Kasumi-1 (cell line): ENCODE measurements at places on chromosomes 7 and 10.

DNA sequence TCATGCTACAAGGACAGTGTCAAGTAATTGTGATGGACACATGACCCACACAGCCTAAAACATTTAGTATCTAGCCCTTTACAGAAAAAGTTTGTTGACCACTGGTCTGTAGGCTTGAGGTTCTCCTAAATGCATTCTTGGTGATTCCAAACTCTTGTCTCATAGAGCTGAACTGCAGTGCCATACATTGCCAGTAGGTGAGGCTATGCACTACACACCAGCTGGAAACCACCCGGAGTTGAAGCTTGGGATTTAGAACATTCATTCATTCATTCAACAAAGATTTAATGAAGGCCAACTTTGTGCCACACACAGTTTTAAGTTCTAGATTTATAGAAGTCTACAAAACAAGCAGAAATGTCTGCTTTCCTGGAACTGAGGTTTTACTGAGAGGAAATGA lies 77.3 kb upstream of the TCF7L2 start:
- no peak for DNase-seq

GRCh38 chr7:44893710-44894234 lies 8.4 kb upstream of the PURB start:
- no peak for DNase-seq

- DNase-seq, result peak; percentile 11
Measured at GRCh38 chr7:141073173-141073640, 657 bp upstream of the TMEM178B start.

DNA sequence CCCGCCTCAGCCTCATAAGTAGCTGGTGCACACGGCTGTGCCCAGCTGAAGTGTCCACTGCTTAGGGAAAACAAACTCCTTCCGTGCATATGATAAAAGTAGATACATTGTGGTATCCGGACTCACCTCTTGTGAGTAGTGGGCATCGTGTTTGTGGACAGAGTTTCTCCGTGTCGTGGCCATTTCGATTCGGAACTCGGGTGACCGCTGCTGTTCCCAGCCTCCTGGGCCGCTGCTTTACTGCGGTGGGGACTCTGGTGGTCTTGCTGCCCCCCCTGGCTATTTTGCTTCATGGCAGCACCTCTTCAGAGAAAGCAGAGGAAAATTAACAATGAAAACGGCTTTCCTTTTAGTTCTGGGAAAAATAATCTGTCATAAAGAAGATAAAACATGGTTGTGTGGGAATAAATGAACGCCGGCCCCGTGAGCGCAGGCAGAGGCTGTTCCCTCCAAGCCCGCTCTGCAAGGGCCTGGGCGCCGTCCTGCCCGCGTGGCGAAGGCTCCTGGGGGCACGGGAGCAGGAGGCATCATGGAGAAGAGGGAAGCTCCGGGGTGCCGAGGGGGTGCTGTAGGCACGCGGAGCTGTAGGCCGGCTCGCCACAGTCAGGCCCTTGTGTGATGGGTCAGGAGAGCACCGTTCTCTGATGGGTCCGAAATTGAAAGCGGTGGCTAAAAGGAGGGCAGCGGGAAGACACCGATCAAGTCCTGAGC lies 107.4 kb downstream of the ACTR3B start:
- no peak for DNase-seq

- no peak for DNase-seq
Measured at GRCh38 chr10:80462981-80463741, 9.1 kb downstream of the TSPAN14 start.

- DNase-seq, result no peak
Measured at GRCh38 chr7:53318566-53318965, 283.1 kb downstream of the POM121L12 start.

GRCh38 chr10:55782181-55782580 lies 578.9 kb downstream of the ZWINT start:
- DNase-seq, result no peak

GRCh38 chr7:92924800-92925199 lies 88.4 kb upstream of the CDK6 start:
- no peak for DNase-seq

DNA sequence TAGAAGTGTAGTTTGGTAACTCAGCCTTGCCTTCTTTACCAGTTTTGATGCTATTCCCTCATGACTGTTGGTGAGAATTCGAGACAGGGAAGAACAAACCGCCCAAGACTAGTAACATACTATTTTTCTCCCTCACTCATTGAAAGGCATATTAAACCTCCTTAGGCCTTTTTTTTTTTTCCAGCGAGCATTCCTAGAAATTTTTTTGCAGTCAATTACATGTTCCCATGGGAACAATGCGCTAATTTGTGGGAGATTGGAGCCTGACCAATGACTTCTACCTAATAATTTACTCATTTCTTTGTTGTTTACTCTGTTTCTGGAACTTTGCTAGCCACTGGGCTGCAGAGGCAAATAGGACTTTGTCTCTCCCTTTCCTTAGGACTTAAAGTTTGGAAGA lies 6.0 kb downstream of the VPS50 start:
- no peak for DNase-seq

GRCh38 chr7:3191548-3191947 lies 109.5 kb upstream of the SDK1 start:
- no peak for DNase-seq

DNA sequence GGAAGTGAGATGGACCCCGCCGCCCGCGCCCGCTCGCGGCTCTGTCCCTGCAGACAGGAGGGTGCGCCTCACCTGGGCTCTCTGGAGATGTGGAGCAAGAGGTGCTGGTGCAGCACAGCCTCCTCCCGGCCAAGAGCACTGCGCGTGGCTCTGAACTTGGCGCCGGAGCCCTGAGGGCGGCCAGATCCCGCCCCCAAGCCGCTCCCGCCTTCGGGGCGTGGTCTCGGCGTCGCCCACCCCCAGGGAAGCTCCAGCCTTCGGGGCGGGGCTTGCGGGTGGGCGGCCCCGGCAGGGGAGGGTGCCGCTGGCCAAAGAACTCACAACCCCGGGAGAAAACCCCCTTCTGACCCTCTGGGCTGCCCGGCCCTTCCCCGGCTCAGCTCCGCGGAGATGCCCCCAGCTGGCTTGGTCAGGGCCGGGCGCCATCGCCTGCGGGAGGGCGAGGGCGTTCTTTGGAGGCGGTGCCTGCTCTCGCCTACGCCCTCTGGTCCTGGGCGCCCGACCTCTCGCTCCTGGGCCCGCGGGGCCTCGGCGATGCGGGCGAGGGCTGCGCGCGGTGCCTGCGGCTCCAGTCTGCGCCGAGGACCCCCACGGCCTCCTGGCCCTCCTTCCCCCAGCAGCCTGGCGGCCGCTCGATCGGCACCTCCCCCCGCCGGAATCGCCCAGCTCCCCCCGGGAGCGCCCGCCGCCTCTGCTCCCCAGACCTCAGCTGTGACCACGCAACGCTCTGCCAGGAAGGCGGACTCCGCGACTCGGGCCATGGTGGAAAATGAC lies at the start of gene ZNF488:
Gene ZNF488 (minus strand): TSS at position 146 of the 774 bp plus-strand sequence. CDS start 15,464 bp downstream, outside the sequence.
- DNase-seq, result peak; percentile 66

DNA sequence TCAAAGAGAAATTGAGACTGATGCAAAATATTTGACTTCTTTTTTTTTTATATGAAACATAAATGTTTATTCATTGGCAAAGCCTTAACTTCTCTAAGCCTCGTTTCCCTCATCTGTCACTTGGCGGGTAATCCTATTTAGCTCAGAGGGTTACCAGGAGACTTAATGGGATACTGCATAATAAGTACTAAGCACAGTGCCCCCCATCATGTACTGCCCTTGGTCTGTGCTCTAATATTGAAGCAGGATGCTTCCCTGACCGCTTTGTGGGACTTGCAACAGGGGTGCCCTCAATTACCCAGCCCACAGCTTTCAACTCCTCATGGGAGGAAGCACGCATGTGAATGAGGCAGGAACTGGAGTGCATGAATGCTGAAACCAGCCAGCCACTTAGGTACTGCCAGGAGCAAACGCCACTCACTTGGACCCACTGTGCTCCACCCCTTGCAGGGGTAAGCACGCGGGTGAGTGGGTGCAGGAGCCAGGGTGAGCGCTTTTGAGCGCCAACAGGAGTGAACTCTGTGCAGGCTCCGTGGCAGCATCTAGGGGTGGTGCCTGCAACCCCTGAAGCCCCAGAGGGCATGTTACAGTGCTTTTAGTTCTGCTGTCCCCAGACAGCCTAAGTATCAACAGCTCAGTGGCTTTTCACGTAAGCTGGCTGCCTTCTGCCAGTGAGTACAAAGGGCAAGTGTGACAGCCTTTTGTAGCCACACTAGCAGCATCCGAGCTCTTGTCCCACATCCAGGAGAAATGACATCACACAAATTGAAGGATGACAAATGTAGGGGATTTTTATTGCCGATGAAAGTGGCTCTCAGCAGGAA lies 209.8 kb upstream of the C7orf33 start:
- no peak for DNase-seq

DNA sequence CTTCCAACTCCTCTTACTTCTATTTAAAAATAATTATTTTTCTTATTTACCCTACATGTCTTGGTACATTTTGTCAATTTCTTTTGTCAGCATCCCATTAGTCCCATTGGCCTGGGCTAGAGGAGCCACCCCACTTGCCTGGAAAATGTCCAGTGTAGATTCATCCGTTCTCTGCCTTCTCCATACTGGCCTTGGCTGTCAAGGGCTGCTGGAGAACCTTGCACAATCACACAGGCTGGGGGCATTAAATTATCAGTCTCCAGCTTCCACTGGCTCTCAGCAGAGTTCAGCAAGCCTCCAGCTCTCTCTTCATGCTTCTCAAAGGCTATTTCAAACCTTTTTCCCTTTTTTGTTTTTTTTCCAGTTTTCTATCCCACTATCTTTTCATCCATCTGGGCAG lies 13.8 kb upstream of the ZCCHC24 start:
- no peak for DNase-seq

GRCh38 chr7:2666155-2666554 lies 21.8 kb upstream of the AMZ1 start:
- DNase-seq, result no peak

DNA sequence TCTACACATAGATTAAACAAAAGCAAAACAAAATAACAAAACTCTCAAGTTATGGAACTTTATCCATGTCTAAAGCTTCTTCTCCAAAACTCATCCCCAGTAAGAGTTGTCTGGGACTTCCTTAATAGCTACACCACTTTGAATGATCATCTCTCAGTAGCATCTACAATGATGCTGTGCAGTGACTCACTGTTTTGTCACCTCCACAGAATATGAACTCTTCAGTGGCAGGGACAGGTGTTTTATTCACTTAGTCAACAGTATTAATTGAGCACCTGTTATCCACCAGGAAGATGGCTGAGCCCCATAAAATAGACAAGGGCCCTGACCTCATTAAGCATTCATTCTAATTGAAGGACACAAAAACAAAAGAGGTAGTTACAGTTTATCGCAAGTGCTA lies 350.7 kb downstream of the ELMO1 start:
- no peak for DNase-seq

- no peak for DNase-seq
Measured at GRCh38 chr7:122767339-122767738, 64.6 kb upstream of the RNF148 start.

- no peak for DNase-seq
Measured at GRCh38 chr10:122544493-122544892, 16.1 kb upstream of the DMBT1 start.

DNA sequence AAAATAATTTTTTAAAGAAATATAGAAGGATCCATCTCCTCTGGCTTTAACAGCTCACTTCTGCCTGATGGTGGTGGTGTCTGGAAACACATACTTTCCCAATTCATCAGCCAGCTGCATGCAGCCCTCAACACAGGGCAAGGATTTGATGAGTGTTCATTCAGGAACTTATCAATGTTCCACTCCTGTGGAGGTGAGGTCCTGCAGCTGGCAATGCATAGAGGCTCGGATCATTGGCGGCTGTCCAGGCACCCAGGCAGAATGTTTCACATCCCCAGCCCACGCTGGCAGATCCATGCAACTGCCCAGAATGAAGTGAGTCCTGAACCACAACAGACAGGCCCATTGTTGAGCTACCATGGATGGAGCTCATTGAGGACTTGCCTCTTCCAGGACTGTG lies 55.2 kb upstream of the KCNMA1 start:
- no peak for DNase-seq

- no peak for DNase-seq
Measured at GRCh38 chr7:108239501-108240225, 109.5 kb upstream of the LAMB4 start.

GRCh38 chr10:599767-600166 lies 89.7 kb downstream of the DIP2C start:
- DNase-seq, result no peak

- no peak for DNase-seq
Measured at GRCh38 chr10:14567421-14567820, 207.3 kb downstream of the FAM107B start.

GRCh38 chr10:98339799-98340198 lies 71.8 kb upstream of the LOXL4 start:
- no peak for DNase-seq

- DNase-seq, result no peak
Measured at GRCh38 chr10:113444766-113445365, 108.0 kb upstream of the HABP2 start.
